ENCODE measurements at places on chromosomes 2 and 18.

DNA sequence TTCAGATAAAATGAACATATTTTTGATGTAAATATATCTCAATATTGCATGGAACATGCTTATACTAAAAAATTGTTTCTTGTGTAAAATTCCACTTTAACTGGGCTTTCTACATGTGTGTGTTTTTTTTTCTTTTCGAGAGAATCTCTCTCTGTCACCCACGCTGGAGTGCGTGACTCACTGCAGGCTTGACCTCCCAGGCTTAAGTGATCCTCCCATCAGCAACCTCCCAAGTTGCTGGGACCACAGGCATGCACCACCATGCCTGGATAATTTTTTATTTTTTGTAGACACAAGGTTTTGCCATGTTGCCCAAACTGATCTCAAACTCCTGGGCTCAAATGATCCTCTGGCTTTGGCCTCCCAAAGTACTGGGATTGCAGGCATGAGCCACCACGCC lies 254.6 kb downstream of the LOXHD1 start:
- DNase-seq, result no peak

DNA sequence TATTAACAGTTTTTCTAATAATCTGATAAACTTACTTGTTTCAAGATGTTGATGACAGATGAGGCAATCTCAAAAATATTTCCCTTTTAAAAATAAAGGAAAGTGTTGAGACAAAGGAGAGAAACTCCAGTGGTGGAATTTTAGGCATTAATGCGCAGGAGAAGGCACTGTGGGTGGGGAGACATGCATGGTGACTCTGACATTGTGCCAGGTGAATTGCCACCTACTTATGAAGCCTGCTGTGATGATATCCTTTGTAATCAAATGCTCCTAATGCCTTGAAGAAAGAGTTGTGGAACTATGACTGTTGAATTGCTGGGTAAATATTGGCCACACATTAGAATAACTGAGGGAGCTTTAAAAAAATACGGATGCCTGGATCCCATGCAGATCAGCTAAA lies 101.4 kb downstream of the PLA2R1 start:
- no peak for DNase-seq

GRCh38 chr2:5215989-5216607 lies 476.1 kb upstream of the SOX11 start:
- DNase-seq, result no peak

DNA sequence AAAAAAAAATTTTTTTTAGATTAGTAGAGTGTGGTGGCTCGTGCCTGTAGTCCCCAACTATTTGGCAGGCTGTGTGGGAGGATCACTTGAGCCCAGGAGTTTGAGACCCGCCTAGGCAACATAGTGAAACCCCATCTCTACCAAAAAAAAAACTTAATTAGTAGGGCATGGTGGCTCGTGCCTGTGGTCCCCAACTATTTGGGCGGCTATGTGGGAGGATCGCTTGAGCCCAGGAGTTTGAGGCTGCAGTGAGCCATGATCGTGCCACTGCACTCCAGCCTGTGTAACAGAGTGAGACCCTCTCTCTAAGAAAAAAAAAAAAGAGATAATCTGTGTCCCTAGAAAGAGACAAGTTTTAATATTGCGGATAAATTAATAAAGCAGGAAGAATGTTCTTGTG lies 8.8 kb downstream of the GPR55 start:
- no peak for DNase-seq

DNA sequence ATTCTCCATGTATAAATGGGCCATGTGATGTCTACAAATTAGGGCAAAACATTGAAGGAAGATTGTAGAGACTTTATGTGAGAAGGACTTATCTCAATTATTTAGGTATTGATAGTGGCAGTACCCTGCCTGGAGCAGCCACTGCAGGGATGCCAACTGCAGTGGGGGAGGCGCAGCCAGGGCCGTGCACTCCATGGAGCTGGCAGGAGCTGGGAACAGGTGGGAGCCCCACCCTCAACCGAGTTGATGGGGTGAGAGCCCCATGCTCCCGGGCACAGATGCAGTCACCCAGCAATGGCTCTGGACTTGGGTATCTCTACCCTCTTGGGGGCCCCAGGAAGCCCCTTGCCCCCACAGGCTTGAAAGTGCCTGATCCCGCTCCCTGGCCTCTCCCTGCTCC lies 564.3 kb downstream of the SLC4A3 start:
- DNase-seq, result no peak

- DNase-seq, result no peak
Observed at GRCh38 chr18:5726011-5726410, 169.3 kb downstream of the TMEM200C start.

DNA sequence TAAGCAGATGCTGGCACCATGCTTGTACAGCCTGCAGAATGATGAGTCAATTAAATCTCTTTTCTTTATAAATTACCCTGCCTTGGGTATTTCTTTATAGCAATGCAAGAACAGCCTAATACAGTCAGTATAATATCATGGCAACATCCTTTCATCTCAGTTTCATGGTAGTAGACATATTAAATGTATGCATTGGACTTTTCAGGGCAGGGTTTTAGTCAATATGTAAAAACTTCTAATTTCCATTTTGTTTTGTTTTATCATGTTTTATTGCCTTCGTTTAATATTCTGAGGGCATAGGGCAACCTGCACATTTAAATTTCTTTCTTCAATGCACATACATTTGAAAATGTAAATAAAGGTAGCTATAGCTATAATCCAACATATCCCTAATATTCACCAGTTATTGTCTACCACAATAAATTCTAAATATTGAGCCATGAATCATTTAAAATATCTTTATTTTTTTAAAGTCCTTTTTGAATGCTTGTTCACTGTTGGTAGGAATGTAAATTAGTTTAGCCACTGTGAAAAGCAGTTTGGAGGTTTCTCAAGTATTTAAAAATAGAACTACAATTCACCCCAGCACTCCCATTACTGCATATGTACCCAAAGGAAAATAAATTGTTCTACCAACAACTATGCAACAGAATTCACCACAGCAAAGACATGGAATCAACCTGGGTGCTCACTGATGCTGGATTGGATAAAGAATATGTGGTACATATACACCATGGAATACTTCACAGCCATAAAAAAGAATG lies 41.8 kb upstream of the GRB14 start:
- DNase-seq, result no peak

DNA sequence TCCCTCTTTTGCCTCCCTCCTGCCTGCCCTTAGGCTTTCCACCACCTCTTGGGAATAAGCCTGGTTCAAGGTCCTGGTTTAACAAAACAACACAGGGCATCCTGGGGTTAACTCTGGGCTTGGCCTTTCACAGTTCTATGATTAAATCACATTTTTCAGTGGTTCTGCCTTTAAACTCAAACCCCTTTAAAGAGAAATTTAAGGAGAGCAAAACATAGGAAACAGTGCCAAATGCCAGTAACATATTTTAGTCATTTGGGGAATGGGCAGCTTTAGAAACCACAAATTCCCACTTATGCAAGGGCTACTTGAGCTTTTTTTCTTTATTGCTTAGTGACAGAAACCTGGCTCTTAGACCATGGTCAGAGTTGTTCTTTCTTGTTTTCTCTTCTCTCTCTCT lies 112.2 kb upstream of the FZD5 start:
- no peak for DNase-seq

DNA sequence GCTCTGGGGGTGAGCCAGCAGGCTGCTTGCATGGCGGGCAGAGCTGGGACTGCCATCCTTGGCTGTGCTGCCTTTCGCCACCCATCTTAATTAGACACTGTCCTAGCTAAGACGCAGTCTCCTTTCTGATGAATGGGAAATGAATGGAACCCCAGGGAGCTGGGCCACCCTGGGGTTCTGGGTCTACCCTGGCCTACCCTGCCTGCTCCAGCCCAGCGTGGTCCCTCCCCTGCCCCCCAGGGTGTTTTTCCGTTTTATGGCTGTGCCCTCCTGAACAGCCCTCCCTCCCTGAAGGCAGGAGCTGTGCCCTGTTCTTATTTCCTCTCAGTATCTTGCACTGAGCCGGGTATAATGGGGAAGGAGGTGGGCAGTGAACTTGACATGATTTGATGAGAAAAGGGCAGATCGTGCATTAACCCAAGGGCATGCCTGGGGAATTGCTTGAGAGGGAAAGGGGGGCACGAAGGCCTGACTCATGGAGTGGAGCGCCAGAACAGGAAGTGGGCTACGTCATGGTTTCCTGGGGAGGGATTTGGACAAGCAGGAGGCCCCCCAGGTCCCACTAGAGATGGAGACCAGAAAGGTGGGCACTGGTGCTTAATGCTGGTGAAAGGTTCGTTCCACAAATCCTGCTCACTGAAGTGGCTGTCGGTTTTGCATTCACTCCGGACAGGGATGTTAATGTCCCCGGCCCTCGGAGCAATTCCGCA lies 165.0 kb downstream of the KLHL29 start:
- no peak for DNase-seq

GRCh38 chr2:241750076-241750840 lies 15.8 kb downstream of the D2HGDH start:
- DNase-seq, result no peak

- no peak for DNase-seq
Observed at GRCh38 chr18:22223254-22223964, 54.0 kb downstream of the GATA6 start.

GRCh38 chr2:190023860-190024259 lies 38.7 kb downstream of the MSTN start:
- DNase-seq, result no peak
